ENCODE measurements at places on chromosomes 3 and 15.

GRCh38 chr3:11004563-11004962, 12.0 kb downstream of the SLC6A1 start:
- no peak for DNase-seq

DNA sequence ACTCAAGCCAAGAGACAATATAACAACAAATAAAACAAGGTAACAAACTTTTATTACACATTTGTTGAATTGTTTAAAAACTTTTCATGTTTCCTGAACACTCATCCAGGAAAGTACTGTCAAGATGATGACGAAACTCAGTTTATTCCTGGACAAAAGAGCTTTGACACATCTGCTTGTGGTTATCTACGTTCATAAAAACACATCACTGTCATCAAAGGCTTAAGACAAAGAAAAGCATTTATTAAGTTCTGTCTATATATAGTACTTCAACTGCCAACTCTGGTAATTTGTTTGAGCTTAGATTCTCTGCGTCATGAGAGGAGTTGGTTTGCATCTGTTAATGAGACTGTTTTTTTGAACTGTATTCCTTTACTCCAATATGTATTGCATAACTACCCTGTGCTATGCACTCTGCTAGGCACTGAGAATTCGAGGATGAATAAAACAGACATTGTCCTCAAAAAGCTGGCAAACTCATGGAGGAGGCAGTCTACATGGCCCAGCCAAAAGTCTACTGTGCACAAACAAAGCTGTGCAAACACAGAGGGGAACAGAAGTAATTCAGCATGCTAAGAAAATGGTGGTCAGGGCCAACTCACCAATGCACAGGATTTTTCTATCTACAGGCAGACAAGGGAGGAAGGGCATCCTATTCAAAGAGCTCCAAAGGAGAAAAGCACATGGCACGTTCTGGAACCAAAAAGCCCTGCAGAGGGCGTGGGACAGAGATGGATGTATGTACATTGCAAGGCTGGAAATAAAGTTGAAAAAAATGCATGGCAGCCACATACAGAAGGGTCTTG, 21.5 kb downstream of the PLD1 start:
- DNase-seq, result peak; percentile 60

DNA sequence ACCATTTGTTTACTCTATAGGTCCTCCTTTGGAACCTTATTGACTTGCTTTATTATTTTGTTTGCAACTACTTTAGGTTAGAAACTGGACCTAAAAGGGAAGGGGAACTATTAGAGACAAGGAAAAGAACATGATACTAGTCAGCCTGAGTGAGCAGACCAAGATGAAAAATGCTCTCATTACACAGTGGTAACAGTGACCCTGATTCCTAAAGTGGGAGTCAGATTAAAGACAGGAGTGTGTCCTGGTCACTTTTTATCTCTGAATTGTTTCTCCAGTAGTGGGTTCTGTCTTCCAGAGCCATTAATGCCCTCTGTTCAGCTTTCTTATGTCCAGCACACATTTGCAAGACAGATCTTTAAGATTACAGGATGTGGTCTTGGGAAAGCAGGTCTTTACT, 124.1 kb downstream of the TMEM108 start:
- DNase-seq, result no peak

DNA sequence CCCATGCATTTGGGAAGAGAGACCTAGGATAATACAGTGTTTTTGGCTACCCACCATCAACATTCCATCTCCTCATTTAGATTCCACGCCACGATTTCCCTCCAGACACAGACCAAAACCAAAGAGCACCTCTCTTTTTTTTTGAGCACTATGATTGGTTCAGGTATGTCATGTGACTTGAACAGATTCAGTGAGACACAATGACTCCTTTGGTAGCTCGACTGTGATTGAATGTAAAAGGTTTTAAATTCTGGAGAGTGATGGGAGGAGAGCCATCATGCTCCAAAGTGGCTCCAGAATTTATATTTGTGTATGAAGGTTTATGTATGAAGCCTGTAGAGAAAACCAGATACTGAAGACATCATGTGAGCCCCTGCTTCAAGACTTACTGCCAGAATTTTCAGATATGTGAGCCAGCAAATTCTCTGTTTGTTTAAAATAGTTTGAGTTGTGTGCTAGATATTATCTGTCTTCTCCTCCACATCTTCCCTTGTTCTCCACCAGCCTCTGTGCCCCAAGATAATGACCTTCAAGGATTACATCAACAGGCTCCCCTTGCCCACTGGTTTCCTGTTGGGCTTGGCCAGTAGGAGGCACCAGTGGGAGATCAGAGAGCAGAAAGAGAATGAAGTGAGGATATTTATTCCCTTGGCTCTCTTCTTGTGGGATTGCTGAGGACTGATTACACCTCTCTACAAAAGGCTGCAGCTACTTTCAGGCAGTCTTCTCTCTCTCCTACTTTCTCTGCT, 12.5 kb downstream of the MYD88 start:
- DNase-seq, result no peak

DNA sequence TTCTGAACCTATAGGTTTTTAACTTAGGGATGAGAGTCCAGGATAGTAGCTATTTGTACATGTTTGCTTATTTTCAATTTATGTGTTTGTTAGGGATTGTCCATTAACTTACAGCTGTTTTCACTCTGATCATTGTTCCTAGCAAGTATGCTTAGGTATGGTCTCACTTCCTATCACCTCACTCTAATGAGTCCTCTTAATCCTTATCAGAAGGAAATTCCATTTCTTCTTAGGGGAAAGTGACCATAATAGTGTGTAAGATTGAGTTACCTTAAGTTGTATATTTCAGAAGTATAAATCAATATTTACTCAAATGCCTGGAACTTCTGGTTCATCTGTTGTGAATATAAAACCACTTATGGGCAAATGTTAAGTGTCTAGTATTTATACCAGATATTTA, 53.0 kb downstream of the PIAS1 start:
- no peak for DNase-seq

DNA sequence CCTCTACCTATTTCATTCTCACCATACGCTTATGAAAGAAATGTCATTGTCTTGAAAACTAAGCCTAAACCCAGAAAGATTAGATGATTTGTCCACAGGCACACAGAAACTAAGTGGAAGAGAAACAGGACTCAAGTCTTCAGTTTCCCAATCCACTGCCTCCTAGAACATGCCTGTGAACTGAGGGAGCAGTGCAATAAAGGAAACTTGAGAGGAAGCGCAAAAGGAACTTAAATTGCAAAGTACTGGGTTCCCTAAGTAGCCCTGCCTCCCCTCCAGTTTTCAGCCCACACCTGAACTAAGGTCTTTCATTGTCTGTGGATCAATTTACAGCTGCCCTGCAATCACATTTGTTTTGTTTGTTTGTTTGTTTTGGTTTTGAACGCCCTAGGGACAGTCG, 56.7 kb upstream of the TSEN2 start:
- no peak for DNase-seq

GRCh38 chr3:158347966-158348365, 223.0 kb upstream of the MLF1 start:
- DNase-seq, result no peak

GRCh38 chr3:55574671-55575070, 87.6 kb upstream of the WNT5A start:
- DNase-seq, result no peak

- DNase-seq, result no peak
Observed at GRCh38 chr3:13318626-13319470, 101.3 kb downstream of the NUP210 start.

- DNase-seq, result no peak
Observed at GRCh38 chr3:71453822-71454511, 129.6 kb downstream of the FOXP1 start.

- DNase-seq, result no peak
Observed at GRCh38 chr15:62323353-62323890, 158.3 kb upstream of the C2CD4B start.

DNA sequence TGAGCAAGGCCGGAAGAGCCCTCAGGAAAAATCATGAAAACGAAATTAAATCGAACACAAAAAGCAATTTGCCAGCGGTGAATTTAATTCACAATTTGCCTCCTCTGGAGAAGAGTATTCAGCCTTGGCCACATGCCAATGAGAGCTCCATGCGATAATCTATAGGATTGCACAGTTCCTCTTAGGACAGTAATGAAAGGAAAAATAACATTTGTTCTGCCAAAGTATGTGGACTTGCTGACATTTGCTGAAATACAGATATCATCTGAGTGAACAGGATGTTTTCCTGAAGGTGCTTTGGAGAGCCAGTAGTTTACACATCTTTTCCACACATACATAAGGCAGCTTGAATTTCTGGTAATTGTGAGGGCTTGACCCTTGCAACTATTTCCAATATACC, 188.6 kb upstream of the PDZRN3 start:
- peak; percentile 2 for DNase-seq

DNA sequence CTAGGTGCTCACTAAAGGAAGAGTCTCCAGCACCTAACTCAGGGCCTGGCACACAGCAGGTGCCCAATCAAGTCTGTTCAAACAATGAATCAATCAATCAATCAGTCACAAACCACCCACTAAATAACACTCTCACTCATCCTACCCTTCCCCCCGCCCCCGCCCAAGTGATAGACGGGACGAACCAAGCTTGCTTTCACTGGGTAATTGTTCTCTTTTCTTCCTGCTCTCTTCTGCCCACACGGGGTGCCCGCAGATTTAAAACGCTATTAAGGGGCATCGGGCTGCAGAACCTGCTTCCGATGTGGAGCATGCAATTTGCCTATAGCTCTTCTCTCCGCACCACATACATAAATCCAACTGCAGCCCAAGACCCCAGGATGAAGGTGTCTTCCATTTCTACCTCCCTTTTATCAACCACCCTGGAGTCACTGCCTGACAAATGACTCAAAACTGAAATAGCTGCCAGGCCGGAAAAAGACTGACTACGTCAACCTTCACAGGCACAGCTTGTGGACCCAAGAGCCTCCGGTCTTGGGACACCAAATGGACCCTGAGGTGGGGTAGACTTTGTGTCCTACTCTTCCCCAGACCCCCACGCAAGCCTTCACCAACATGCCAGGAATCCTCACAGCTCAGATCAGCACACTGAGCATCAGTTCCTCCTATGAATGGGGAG, 1.7 kb downstream of the KLHL25 start:
- no peak for DNase-seq

GRCh38 chr3:68249265-68249664, 594.9 kb upstream of the SUCLG2 start:
- no peak for DNase-seq

GRCh38 chr3:69774029-69774428, 34.8 kb downstream of the MITF start:
- DNase-seq, result no peak

DNA sequence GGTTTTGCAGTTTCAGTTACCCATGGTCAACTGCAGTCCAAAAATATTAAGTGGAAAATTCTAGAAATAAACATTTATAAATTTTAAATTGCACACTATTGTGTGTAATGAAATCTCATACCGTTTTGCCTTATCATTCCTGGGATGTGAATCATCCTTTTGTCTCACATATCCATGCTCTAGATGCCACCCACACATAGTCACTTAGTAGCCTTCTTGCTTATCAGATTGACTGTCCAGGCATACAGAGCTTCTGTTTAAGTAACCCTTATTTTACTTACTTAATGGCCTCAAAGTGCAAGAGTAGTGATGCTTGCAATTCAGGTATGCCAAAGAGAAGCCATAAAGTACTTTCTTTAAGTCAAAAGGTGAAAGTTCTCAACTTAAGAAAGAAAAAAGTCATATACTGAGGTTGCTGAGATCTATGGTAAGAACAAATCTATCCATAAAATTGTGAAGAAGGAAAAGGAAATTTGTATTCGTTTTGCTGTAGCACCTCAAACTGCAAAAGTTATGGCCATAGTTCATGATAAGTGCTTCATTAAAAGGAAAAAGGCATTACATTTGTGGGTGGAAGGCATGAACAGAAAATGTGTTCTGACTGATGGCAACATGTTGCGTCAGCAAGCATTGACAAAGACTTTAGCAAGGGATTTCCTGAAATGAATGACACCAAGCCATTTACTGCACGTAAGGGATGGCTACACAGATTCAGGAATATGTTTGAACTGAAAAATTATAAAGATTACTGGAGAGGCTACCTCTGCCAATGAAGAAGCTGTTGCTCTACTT, 43.8 kb downstream of the SPATA16 start:
- no peak for DNase-seq

DNA sequence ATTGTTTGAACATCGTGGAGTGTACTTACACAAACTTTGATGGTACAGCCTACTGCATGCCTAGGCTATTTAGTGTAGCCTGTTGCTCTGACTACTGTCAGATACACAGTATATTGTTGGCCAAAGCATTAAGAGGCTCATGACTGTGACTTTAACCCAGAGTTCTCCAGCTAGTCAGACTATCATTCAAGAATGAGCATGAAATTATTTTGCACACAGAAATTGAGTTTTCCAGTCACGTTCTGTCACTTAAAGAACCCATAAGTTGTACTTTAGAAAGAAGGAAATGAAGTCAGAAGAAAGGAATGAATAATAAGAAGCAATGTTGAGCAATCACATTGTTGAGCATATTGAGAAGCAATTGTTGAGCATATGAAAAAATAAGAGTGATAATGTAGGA, 37.6 kb upstream of the SLC22A13 start:
- no peak for DNase-seq

DNA sequence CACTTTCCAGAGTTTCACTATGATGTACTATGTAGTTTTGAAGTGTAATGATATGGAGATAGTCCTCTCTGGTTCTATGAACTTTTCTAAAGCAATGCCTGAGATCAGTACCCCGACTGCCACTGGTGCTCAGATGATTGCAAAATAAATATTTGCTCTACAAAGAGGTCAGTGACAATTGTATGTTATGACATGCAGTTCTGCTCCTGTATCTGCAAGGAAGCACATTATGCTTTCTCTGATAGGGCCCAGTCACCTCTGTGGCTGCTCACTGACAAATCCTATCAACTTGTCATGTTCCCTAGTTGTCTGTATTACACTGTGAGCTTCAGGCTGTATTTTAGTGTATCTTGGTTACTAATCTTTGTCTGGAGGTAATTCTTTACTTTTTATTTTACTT, 362.6 kb downstream of the ROBO1 start:
- DNase-seq, result no peak

DNA sequence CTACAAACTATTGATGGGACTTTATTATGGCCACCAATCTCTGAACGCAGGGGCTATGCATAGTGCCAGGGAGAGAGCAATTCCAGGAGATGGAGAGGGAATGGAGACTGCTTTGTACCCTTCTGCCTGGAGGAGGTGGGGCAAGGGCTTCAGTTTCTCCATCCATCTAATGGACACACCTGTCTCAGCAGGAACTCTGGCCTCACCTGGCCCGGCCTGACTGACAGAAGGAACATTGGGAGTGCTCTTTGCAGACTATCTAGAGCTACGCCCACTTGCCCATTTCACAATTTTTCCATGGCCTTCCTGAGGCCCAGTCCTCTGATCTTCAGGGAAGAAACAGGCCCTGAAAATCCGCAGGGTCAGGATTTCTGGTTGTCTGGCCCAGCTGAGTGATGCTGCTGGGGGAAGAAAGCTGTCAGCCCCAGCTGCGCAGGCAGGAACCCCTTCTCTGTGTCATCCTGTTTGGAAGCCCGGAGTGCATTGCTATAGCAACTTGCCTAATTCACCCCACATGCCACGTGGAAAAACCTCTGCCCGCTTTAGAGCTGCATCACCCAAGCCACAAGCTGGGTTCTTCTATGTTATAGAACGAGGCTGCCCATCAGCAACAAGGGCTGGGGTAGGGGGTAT, 6.4 kb downstream of the ITGA11 start:
- DNase-seq, result no peak

- DNase-seq, result no peak
Observed at GRCh38 chr3:147246906-147247305, 159.4 kb downstream of the ZIC4 start.

All from KBM-7 (cell line).